HFFc6 (cell line): ENCODE measurements at places on chromosomes 5 and 9. TPM values are rescaled to one million over a fixed set of nuclear protein-coding genes. Genes with fewer than 3 reads are reported as not detected.

GRCh38 chr5:56259002-56259511, 25.9 kb upstream of the ANKRD55 start:
- no peak overlapping the region; the same call in 1 of the 2 replicates for H3K4me3 ChIP-seq
- peak; percentile 95 for DNase-seq
- H3K4me1 ChIP-seq = peaks cover under 1% of the 10 kb centered on the region; the same call in 1 of the 2 replicates
- H3K27ac ChIP-seq = no peak overlapping the region
- H3K36me3 ChIP-seq = no peaks in the 10 kb centered on the region

DND1 gene
- total RNA-seq = 0.31 to 0.42 TPM (median 0.40 TPM) in 3 replicates

DNA sequence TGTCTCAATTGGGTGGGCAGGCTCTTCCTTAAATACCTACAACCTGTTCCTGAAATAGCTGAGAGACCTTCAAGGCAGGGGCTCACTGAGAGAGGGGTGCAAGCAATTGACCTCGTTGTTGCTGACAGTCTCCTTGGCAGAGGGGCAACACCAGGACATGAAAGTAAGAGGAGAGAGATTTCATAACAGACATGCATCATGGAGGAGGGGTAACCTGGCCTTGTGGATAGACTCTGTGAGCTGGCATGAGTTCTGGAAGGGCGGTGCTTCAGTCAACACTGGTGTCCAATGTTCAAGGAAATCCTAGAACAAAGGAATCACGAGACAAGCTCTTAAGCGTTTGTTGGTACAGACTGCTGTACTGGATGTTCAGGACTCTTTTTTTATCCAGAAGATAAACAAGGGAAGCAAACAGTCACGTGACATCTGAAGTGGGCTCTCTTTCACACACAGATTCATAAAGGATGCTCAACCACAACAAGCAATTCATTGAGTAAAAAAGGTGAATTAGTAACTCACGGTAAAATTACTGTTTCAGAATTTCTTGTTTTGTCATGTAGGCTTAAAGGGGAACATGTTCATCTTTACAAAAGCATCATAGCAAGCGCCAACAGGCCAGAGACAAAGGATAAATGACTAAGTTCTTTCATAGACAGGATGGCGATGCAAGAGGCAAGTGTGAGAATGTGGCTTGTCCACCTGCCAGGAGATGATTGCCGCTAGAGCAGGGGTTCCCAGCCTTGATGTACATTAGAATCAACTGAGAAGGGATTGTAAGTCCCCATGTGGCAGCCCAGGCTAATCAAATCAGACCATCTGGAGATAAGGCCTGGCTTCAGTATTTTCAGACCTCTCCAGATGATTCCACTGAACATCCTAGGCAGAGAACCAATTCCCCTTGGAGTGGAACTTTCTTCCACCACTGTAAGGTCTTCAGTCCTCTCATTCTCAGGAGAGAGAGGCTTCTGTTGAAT, 20.7 kb downstream of the ANKRA2 start:
- H3K4me3 ChIP-seq = no peak overlapping the region
- H3K27me3 ChIP-seq = peaks cover 1% of the 10 kb centered on the region; the same call in 1 of the 2 replicates
- H3K4me1 ChIP-seq = peaks cover 26% of the 10 kb centered on the region
- DNase-seq = no peak

DNA sequence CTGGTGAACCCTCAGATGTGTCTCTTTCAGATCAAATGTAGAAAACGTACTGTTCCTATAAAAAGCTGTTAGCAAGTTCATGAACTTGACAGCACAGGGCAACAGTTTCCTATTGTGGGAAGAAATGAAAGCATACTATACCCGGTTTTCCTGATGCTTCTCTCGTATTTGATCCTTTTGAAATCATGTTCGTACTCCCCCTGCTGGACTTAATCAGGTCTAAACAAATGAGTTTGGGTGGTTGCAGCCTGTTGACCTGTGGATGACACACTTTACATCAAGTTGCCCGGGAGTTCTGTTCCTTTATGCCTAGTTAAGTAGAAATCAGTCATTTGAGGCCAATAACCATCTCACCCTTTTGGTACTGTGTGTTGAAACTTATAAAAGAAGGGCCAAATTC, 1992.3 kb downstream of the MAT2B start:
- H3K4me1 ChIP-seq = no peaks in the 10 kb centered on the region
- no peaks in the 10 kb centered on the region for H3K27me3 ChIP-seq
- no peak for DNase-seq
- H3K27ac ChIP-seq = no peak overlapping the region
- H3K36me3 ChIP-seq = no peaks in the 10 kb centered on the region
- H3K4me3 ChIP-seq = no peak overlapping the region

VAV2 gene
- 16.7 and 20.1 TPM in 2 replicates for total RNA-seq

GRCh38 chr5:1031306-1031959, 22.8 kb downstream of the NKD2 start:
- H3K27ac ChIP-seq = no peak overlapping the region
- no peak overlapping the region for H3K4me3 ChIP-seq
- no peaks in the 10 kb centered on the region for H3K4me1 ChIP-seq

- no peaks in the 10 kb centered on the region for H3K4me1 ChIP-seq
- H3K36me3 ChIP-seq = peaks cover 4% of the 10 kb centered on the region; the same call in 1 of the 2 replicates
- DNase-seq = no peak
Observed at GRCh38 chr9:7976856-7977255, 177.3 kb upstream of the DMAC1 start.

SAXO1 gene
- not detected in 3 replicates for total RNA-seq
